ENCODE measurements at places on chromosomes 3 and 15. TPM values are rescaled to one million over a fixed set of nuclear protein-coding genes. Genes with fewer than 3 reads are reported as not detected.

The PBRM1 gene
- 180 TPM for total RNA-seq

The PCLAF gene
- total RNA-seq, result 20.4 TPM

The CDHR4 gene
- total RNA-seq, result not detected

The UBE3A gene
- 108 TPM for total RNA-seq

The SLC27A2 gene
- not detected for total RNA-seq

The GANC gene
- total RNA-seq, result 48.0 TPM

The ARL14 gene
- not detected for total RNA-seq

The STRIT1 gene
- total RNA-seq, result not detected

The PPP2R3A gene
- total RNA-seq, result 17.0 TPM

The GPR156 gene
- total RNA-seq, result 0.46 TPM

The CATSPER2 gene
- 1.5 TPM for total RNA-seq

The PROS1 gene
- 70.2 TPM for total RNA-seq

The UBE2E1 gene
- 101 TPM for total RNA-seq

The SIDT1 gene
- under 0.01 TPM for total RNA-seq

The LMCD1 gene
- 16.0 TPM for total RNA-seq

The WDR93 gene
- total RNA-seq, result 0.15 TPM

The DZIP1L gene
- total RNA-seq, result 30.5 TPM

The TLR9 gene
- not detected for total RNA-seq

The COX5A gene
- total RNA-seq, result 76.0 TPM

The SPTSSB gene
- not detected for total RNA-seq

The PRRT3 gene
- total RNA-seq, result 4.5 TPM

The RHCG gene
- total RNA-seq, result 0.69 TPM

The CCDC174 gene
- 6.3 TPM for total RNA-seq

The CPN2 gene
- not detected for total RNA-seq

The CD276 gene
- 148 TPM for total RNA-seq

The CTXN2 gene
- total RNA-seq, result not detected

The MAGEL2 gene
- under 0.01 TPM for total RNA-seq

The ATP13A5 gene
- not detected for total RNA-seq

The CHRFAM7A gene
- total RNA-seq, result 0.15 TPM

The NPAP1 gene
- not detected for total RNA-seq

The LDHAL6B gene
- total RNA-seq, result not detected

The TRPM7 gene
- 73.6 TPM for total RNA-seq
